Astrocyte (in vitro differentiated cells and primary cell): ENCODE measurements at places on chromosomes 12 and 14. TPM values are rescaled to one million over a fixed set of nuclear protein-coding genes. Genes with fewer than 3 reads are reported as not detected.
A peak's percentile ranks its signal among the peaks of the same experiment; 100 is the strongest.

Gene OR11G2
- total RNA-seq, result not detected in 2 replicates

- no peak for DNase-seq
Observed at GRCh38 chr14:52360831-52361230, 46.7 kb downstream of the PTGER2 start.

Gene CPSF6
- 58.4 and 68.3 TPM in 2 replicates for total RNA-seq

Gene KERA
- not detected in 2 replicates for total RNA-seq

Gene PAPLN
- 5.0 and 9.1 TPM in 2 replicates for total RNA-seq

GRCh38 chr12:14185427-14186192 is 179.9 kb upstream of the ATF7IP start:
- DNase-seq, result peak; percentile 6

GRCh38 chr12:55955800-55956508 is 9.9 kb downstream of the PMEL start:
- DNase-seq, result peak; percentile 62

DNA sequence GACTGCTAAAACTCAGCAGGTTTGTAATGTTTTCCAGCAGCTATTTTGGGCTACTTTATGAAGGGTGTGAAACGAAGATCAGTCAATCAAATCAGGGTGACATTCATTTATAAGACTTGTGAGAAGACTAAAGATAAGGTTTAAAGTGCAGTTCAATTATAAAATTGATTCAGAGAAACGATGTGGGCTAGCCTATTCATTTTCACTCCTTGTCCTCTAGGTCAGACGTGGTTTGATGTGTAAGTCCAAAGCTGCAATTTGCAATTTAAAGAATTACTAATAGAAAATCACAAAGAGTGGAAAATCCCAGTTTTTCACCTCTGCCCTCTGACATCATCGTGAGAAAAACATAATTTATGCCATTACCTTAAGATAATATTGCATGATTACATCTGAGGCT is 243.5 kb upstream of the NOVA1 start:
- DNase-seq, result peak; percentile 17

GRCh38 chr14:82239223-82239622 is 705.6 kb upstream of the SEL1L start:
- DNase-seq, result no peak

DNA sequence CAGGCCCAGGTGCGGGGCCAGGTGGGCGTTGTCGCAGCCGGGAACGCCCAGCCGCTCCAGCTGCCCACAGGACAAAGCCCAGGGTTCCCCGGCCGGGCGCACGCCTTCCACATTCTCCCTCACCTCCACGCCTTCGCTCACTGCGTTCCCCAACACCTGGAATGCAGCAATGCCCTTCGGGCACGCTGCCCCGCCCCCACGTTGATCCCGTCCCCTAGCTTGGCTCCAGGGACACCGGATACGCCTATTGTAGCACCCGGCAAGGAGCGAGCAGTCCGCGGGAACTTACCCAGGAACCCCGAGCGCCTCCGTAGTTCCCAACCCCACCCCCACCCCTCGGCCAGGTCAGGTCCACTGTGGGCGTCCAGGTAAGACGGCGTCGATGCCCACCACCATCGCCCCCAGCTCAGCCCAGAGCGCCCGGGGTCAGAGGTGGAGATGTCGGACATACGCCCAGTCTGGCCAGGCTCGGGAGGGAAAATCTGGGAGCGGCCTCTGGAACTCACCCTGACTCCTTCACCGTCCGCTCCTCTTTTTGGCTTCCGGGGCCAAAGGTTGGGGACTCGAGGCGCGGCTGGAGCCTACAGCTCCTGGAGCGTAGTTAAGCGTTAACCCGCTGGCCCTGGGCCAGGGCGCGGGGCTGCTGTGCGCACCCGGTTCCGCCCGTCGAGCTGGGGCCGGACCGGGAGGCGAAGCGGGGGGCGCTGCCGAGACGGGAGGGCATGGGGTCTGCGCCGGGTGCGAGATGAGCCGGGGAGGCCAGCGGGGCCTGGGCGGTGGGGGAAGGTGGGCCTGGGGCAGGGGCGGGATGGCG is 594 bp upstream of the CEP170B start:
- no peak for DNase-seq

- no peak for DNase-seq
Observed at GRCh38 chr12:126974779-126975178, 1292.2 kb upstream of the TMEM132C start.

DNA sequence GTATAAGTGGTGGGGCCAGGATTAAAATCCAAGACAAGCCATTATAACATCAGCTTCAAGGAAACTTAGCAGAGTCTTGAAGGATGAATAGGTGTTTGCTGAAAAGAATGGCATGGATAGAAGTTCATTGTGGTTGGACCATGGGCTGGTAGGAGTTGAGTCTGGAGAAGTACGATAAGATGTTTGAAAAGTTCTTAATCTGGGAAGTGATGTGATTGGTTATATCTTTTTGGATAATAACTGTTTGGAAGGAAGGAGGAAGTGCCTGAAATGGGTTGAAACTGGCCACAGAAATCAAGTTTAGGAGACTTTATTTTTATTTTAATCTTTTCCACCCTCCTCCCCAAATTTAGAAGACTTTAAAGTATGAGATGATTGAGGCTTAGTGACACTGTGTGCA is 4.9 kb downstream of the DENR start:
- no peak for DNase-seq

DNA sequence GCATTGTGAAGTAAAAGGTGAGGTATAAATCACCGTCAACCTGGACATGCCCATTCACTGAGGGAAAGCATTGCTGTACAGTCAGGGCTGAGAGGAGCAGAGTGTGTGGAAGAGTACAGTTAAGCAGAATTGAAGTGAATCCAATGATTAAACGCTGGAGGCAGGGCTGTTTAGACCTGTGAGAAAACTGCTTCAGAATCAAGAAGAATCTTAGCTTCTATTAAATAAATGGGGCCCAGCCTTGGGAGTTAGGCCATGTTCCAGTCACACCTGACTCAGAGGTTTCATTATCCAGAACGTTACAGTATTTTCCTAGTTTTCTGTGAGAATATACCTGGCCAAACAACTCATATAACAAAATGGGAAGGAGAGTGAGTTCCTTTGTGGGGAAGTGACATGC is 86.9 kb downstream of the ATP23 start:
- peak; percentile 2 for DNase-seq

Gene ATXN7L3B
- total RNA-seq, result 30.6 and 31.1 TPM in 2 replicates

DNA sequence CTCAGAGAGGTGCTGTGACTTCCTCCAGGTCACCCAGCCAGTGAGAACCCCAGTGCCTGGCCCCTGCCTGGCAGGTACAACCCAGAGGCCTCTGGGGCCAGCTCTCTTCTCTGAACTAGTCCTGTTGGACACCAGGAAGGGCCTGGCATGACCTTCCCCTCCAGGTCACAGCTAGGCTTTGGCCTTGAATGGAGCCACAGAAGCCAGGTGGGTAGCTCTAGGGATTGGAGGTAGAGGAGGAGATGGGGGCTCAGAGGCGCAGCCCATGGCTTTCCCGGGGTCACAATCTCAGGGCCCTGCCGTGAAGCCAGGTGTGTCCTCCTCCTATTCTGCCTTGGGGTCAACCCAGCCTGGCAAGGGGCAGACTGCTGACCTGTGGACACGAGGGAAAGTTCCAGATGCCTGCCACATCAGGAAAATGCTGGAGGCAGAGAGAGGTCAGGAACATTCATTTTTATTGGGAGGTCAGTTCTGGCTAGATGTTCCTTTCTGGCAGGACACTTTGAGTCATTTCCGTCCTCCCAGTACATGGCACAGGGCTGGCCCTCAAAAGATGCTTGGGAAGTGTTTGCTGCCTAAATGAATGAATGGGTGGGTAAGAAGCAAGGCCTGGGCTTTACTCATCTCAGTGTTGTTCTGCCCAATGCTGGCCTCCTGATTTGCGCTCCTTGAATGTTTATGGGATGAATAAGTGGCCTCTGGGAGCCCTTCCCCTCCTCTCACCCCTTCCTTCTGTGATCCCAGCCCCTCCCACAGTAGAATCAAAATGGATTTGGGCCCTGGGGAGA is 25.4 kb downstream of the FAM222A start:
- peak; percentile 10 for DNase-seq

- no peak for DNase-seq
Observed at GRCh38 chr12:3137268-3137781, 60.1 kb downstream of the TSPAN9 start.

GRCh38 chr12:62128175-62128975 is 131.8 kb upstream of the USP15 start:
- DNase-seq, result no peak

DNA sequence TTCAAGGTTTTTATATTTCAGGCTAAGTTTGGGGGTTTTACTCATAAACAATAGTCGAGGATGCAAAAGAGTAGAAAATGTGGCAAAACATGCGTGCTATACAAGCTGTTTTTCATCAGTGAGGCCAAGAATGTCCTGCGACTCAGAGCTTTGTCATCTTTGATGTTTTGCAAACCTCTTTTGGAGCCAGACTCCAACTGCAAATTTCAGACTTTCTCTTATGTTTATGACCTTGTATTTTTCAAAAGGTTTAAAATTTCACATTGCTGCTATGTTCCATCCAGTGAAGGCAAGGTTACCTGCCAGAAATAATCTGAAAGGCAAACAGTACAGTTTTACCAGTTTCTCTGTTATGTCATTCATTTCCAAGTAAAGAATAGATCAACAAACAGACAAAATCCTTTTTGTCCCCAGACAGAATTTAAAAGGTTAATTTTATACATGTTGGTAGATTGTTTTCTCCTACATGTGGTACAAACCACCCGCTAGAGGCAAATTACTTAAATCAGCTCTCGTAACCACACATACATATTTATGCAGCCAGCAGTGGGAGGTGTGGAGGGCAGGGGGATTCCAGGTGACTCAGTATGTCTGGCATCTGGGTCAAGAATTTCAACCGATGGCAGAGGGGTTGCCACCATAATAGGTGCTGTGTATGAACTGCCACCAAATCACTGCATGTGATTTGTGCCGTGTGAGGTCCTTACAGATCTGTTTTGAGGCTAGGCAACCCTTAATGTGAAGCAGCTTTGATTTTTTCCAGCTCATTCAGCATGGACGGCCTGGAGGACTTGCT is 119.8 kb upstream of the CPM start:
- DNase-seq, result peak; percentile 91

- DNase-seq, result no peak
Observed at GRCh38 chr14:66115740-66116502, 370.2 kb upstream of the CCDC196 start.

DNA sequence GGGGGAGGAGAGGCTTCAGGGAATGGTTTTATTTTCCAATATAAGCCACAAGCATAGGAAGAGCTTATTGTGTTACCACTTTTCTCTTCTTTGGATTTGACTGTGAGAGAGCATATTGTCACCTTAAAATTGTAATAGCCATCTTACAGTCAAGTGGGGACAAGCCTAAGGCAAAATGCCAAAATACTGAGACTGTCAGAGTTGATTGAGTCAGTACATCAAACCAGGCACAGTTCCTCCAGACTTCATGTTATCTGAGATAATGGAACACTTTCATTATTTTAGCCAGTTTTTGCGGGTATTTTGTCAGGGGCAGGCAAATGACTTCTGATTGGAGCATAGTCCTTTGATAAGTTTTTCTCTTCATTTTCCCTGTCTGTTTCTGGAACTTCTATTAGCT is 19.5 kb upstream of the NUBPL start:
- DNase-seq, result no peak

- DNase-seq, result no peak
Observed at GRCh38 chr12:127450826-127451225, 816.1 kb upstream of the TMEM132C start.

DNA sequence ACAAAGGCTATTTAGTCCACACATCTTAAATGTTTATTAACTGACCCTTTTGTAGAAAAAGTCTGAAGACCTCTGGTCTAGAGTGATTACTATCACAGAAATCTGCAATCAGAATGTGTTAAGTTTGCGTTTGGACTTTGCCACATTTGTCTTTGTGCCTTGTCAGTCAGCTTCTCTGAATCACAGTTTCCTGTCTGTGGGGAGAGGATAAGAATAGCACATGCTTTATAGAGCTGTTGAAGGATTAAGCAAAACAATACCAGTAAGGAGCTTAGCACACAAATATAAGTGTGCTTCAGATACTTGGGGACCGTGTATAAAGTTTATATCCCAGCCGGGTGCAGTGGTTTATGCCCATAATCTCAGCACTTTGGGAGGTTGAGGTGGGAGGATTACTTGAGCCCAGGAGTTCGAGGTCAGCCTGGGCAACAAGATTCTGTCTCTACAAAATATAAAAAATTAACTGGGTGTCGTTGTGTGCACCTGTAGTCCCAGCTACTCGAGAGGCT is 63.0 kb upstream of the BTG1 start:
- peak; percentile 78 for DNase-seq

- no peak for DNase-seq
Observed at GRCh38 chr14:95535226-95536021, 574 bp downstream of the GLRX5 start.

GRCh38 chr12:122042910-122043309 is 21.2 kb downstream of the BCL7A start:
- no peak for DNase-seq

- DNase-seq, result no peak
Observed at GRCh38 chr14:105152794-105153241, 15.8 kb downstream of the JAG2 start.

DNA sequence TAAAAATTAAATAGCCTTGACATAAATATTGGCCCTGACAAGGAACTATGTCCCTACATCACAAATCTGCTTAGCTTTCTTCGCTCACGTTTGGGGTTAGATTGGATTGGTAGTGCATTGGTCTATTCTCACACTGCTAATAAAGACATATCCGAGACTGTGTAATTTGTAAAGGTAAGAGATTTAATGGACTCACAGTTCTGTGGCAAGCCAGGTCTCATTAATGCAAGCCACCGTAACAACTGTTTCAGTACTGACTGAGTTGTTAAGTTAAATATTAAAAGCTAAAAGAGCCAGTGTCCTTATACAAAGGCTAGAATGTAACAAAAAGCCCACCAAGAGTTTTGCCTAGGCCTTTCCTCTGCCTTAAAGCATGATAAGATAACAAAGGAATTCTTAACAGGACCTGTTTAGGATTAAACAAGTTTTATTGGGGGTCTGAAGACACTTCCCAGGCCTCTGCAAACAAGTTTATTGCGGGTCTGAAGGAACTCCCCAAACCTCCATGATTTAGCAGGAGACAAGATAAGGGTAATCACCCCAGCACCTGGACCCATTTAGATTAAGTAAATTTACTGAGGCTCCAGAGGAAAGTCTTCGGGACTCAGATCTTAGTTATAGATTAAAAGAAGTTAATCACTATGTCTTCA is 88.2 kb upstream of the PTGDR start:
- no peak for DNase-seq

- no peak for DNase-seq
Observed at GRCh38 chr12:120332523-120332922, 4.9 kb upstream of the PLA2G1B start.

DNA sequence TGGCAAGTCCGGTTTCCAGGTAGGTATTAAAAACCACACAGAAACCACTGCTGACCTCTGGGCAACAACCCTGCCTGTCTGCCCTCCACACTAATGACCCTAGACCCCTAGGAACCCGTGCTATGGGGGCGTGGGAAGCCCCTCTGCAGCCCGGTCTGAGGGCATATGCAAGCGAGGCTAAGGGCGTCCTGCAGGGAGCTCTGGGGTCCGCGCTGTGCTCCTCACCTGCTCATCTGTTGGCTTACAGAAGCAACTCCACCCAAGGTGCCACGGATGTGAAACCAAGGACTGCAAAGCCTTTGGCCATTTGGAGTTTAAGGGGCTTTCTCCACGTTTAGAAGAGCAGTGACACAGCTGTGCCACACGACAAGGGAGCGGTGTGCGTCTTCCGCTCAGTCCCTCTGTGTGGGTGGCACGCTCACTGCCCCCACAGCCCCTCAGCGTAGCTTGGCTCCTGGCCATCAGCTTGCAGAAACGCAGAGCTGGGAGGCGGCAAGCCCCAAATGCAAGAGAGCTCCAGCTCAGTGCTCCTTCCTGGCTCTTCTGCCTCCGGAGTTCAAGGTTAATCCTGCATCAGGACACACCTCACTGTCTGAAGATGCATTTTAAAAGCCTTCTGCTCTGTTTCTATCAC is 18.4 kb downstream of the AMN start:
- DNase-seq, result no peak

- no peak for DNase-seq
Observed at GRCh38 chr14:94143711-94144110, 14.3 kb upstream of the IFI27L2 start.
